H9 (cell line): ENCODE measurements at places on chromosomes 2 and 18. TPM values are rescaled to one million over a fixed set of nuclear protein-coding genes. Genes with fewer than 3 reads are reported as not detected.
A peak's percentile ranks its signal among the peaks of the same experiment; 100 is the strongest.

The VAMP5 gene
- 0.57 and 0.59 TPM in 2 replicates for total RNA-seq

The TP53I3 gene
- total RNA-seq = 45.7 and 48.1 TPM in 2 replicates

- peak; percentile 40 for DNase-seq
Measured at GRCh38 chr2:172865422-172865821, 129.8 kb downstream of the RAPGEF4 start.

GRCh38 chr2:207469943-207470729 is 59.6 kb upstream of the CREB1 start:
- no peak for DNase-seq

DNA sequence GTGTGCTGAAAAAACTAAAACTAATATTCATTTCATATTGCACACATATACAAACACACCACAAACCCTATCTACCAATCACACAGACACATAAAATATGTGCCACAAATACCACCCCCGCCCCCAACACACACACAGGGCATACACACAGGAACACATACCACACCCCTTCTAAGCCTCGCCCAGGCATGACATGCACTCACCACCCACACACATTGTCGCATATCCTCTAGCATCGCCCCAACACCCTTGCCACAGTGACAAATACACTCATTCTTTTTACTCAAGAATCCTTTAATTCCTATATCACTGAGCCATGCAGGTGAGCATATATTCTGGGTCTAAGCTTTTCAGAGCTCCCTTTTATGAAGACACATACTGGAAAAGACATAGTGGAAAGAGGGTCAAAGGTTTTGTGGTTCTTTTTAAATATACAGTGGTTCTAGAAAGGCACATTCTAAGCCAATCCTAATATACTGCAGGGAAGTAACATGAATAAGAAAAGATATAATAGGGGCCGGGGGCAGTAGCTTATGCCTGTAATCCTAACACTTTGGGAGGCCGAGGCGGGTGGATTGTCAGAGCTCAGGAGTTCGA is 24.5 kb upstream of the LCLAT1 start:
- DNase-seq = no peak
